ENCODE measurements at places on chromosomes 16 and 17.

- no peak for DNase-seq
These were observed 58.4 kb downstream of the TMEM100 start for GRCh38 chr17:55664287-55664686.

- no peak for DNase-seq
These were observed 26.7 kb upstream of the JPT2 start for GRCh38 chr16:1651094-1651973.

- no peak for DNase-seq
These were observed 8.7 kb upstream of the SLC7A5 start for GRCh38 chr16:87877942-87878507.

DNA sequence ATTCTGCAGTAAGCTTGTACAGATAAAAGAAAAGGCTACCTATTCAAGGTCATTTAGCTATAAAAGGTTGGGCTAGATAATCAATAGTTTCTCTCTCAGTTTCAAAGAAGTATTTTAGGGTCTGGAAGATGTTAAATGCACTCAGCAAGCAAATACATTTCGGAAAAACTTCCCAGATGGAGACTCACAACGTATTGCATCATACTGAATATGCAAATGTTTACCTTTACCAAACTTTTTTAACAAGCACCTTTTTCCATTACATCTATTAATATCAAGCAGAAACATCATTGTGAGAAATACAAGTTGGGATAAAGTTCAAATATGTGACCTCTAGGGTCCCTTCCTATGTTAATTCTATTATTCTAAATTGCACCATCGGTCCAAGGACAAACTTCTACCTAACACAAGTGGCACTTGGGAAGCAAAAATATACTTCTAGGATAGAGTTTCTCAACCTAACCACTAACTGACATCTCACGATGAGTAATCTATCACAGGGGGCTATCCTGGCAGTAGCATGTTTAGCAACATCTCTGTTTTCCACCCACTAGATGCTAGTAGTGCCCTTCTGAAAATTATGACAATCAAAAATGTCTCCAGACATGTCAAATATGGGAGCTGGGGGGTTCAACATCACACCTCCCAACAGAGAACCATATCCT, 14.5 kb downstream of the KANSL1 start:
- DNase-seq, result no peak

DNA sequence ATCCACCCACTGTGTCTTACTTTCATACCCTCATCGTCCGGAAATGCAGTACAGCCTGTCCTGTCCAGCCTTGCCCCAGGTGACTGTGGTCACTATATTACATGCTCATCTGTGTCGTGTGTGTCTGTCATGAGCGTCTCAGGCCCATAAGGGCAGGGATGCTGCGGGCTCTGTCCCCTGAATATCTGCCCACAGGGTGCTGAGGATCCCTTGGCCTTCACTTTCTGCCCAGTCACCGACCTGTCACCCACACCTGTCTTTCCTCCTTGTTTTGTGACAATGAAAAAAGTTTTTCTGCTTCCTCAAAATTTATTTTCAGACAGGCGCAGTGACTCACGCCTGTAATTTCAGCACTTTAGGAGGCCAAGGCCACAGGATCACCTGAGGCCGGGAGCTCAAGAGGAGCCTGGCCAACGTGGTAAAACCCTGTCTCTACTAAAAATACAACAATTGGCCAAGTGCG, 1.4 kb upstream of the CTRB1 start:
- no peak for DNase-seq

DNA sequence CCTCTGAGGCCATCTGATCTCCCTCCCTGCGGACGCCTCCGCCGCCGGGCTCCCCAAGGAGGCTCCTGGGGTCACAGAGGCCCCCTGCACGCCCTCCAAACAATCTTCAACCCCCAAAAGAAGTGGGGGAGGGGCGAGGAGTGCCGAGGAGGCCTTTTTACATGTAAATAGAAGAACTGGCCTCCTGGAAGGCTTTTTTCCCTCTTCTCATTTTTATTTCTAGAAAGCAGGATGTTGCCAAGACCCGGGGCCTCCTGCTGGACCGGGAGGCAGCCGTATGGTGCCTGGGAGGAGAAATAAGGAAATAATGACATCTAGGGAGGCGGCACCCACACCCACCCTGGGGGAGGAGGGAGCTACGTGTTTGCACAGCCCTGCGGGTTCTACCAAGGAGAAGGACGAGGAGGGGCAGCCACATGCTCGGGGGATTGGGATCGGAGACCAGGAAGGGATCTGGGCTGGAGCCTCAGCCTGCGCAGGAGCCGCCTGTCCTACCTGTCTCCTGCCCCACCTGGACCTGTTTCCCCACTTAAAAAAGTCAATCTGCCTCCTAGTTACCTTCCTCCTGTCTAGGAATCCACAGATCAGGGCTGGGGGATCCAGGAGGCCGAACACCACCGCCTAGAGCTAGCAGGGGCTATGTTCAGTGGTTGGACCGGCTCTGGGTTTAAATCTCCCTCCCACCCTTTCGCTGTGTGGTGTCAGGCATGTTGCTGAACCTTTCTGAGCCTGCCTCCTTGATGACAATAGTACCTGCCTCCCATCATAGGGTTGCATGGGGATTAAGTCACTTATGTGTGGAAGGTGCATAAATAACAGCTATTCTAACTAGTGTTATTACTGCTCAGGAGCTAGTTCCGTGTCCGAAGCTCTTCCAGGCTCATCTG, 175.7 kb upstream of the GSE1 start:
- peak; percentile 89 for DNase-seq

DNA sequence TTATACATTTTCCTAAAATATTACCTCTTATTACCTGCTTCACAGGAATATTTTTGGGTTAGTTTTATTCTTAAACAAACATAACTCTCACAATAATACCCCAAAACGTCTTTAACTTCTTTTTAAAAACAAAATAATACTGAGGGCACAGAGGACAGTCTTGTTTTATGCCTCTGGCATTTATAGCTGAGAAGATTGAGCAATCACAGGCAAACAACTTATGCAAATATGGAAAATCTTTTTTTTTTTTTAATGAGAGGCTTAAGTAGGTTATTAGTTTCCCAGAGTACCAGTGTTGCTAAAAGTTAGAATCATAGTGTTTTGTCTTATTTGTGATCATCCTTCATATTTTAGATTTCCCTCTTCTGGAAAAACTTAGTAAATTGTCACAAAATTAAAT, 195.0 kb downstream of the FTO start:
- DNase-seq, result no peak

GRCh38 chr16:17578981-17579874, 108.5 kb upstream of the XYLT1 start:
- DNase-seq, result peak; percentile 38
